AML-193 (cell line): ENCODE measurements at places on chromosomes 5 and 9.
A peak's percentile ranks its signal among the peaks of the same experiment; 100 is the strongest.

DNA sequence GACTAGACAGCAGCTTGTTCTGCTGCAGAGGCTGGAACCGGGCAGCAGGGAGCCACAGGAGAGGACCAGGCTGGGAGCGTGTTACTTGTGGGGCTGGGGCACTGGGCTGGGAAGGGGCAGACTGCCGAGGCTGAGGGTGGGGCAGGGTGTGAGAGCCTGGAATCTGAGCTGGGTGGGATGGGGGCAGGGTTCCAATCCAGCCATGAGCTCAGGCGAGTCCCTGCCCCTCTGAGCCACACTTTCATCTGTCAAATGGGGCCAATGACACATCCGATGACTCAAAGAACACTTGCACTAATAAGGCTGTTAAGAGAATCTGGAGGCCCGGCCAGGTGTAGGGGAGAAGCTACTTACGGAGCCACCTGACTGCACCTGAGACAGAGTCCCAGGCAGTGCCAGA is 18.7 kb upstream of the WDR38 start:
- no peak for DNase-seq

- no peak for DNase-seq
Measured at GRCh38 chr5:139064613-139065012, 133.6 kb downstream of the SIL1 start.

DNA sequence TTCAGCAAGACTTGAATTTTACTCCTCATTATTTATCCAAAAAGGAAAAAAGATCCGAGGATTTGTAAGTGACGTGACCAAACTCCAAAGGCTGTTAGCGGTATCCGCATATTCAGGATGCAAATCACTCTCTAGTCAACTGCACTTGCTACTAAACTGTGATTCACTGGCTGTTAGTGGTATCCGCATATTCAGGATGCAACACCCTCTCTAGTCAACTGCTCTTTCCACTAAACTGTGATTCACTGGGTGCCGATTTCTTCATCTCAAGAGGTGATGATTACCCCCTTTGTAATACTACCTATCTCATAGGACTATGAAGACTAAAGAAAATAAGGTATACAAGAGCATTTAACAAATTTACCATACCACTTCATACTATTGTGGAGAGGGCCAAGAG is 5.7 kb downstream of the MAPKAP1 start:
- no peak for DNase-seq

DNA sequence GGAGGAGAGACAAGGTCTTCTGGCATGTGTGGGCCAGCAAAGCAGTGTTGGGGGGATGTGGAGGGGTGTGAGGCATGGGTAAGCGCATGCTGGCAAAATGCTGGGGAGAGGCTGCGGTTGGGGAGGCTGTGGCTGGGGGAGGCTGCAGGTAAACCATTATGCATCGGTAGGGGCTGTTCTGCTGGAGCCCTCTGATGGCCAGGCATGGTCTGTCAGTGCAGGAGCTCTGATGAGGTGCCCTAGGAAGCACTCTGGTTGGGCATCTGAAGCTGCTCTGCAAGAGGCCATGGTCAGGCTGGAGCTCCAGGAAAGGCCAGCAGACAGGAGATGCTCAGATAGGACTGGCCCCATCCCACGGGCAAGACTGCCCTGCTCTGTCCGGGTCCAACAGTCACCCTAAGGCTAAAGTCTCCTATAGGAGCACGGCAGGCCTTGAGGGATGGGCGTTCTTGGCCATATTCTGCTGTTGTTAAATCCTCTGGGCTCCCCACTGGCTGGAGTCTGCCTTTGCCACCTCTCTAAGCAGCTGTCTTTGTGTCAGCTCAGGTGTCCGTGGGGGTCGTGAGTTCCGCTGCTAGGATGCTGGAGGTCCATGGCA is 28.7 kb downstream of the ITGA2 start:
- no peak for DNase-seq

DNA sequence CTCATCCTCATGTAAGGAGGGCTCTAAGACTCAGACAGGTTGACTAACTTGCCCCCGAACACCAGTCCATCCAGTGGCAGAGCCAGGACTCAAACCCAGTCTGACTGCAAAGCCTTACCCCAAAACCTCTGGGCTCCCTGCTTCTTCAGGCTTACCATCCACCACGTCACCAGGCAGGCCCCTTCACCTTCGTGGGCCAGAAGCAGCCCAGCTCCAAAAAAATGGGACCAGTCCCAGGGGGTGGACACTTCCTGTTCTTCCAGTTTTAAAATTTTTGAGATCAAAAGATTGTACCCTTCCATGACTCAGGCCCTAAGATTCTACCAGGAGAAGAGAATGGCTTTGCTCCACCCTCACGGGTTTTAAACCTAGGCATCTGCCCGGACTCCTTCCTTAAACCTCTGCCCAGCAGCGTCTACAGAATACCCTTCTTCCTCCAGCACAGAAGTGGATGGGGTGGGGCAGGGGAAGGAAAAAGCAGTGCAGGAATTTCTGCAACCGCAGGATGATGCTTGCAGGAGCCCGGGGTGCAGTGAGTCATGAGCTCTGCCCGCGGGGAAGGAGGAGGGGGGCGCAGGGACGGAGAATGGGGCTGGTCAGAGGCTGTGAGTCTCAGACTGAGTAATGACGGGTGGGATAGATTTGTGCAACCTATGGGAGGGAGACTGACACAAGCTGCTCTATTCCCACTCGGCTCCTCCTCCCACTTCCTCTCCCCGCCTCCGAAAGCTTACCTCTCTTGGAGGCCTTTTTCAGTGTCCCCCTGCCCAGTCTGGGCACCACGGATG is 50.4 kb upstream of the STXBP1 start:
- DNase-seq: peak; percentile 44

- DNase-seq: no peak
Measured at GRCh38 chr5:501831-502184, 22.4 kb downstream of the SLC9A3 start.
